MCF 10A (cell line): ENCODE measurements at places on chromosomes 5 and 9. TPM values are rescaled to one million over a fixed set of nuclear protein-coding genes. Genes with fewer than 3 reads are reported as not detected.

- no peaks in the 10 kb centered on the region for H3K4me1 ChIP-seq
- H3K4me3 ChIP-seq: no peak overlapping the region
- H3K27me3 ChIP-seq: peaks cover 41% of the 10 kb centered on the region
- H3K36me3 ChIP-seq: no peaks in the 10 kb centered on the region
- H3K27ac ChIP-seq: no peak overlapping the region
Observed at GRCh38 chr9:114072184-114073140, 5.6 kb downstream of the AMBP start.

GRCh38 chr5:145471831-145472612 is 363.1 kb downstream of the PRELID2 start:
- DNase-seq: peak; percentile 53
- no peaks in the 10 kb centered on the region for H3K27me3 ChIP-seq
- peak overlapping the region; percentile 13 for H3K27ac ChIP-seq

GRCh38 chr9:91193658-91194391 is 167.9 kb downstream of the AUH start:
- peak overlapping the region; percentile 81 for H3K27ac ChIP-seq
- no peaks in the 10 kb centered on the region for H3K36me3 ChIP-seq
- H3K4me3 ChIP-seq: peak overlapping the region; percentile 57

DNA sequence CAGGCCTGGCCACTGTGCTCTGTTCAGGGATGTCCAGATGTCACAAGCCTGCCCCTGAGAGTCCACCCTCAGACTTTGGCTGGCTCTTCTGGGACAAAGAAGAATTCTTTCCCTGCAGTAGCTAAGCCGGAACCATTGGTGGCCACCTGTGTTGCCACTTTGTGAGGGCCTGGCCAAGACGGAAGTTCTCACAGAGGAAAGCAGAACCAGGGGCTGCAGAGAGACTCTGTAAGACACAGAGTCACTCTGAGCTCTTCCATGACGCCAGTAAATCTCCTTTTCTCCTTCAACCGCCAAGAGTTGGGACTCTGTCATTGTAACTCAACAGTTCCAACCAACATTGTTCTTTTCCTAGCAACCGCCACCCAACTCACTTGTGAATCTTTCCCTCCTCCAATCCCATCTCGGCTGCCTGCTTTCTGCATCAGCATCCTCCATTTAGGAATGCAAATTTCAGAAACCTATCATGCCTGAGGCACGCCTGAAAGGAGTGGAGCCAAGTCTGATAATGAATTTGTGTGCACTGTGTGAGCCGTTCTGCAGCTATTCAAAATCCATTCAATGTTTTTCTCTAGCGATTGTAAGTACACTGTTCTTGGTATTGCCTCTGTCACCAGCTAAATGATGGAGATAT is 37.8 kb upstream of the ATP6V1G1 start:
- H3K4me1 ChIP-seq: peaks cover 18% of the 10 kb centered on the region
- no peak for DNase-seq
- H3K27me3 ChIP-seq: peaks cover 22% of the 10 kb centered on the region

The SMIM33 gene
- total RNA-seq: not detected in 2 replicates
